ENCODE measurements at places on chromosomes 2 and 18. TPM values are rescaled to one million over a fixed set of nuclear protein-coding genes. Genes with fewer than 3 reads are reported as not detected.

GRCh38 chr2:191656391-191656790 is 21.5 kb upstream of the NABP1 start:
- no peak for DNase-seq

GRCh38 chr2:79512442-79513401 is at the start of gene CTNNA2:
TSS of gene CTNNA2 (plus strand) at chr2:79513051.
- peak; percentile 49 for DNase-seq

DNA sequence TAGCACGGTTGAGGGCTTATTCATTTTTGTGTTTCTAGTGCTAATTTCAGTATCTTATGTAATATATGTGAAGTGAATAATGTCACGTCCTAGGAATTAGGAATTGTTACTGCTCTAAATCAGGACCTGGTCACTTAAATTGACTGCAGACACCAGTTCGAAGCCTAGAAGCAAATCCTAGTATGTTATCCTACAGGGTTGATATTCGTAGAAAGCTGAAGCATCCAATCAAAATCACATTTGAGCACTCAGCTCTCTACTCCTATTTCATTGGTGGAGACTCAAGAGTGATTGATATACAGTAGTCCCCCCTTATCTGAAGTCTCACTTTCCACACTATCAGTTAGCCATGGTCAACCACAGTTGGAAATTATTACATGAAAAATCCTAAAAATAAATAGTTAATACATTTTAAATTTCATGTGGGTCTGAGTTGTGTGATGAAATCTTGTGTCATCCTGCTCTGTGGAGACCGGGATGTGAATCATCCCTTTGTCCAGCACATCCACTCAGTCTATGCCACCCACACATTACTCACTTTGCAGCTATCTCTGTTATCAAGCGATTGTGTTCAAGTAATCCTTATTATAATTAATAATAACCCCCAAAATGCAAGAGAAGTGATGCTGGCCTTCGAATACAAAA is 35.2 kb upstream of the SCN9A start:
- no peak for DNase-seq

DNA sequence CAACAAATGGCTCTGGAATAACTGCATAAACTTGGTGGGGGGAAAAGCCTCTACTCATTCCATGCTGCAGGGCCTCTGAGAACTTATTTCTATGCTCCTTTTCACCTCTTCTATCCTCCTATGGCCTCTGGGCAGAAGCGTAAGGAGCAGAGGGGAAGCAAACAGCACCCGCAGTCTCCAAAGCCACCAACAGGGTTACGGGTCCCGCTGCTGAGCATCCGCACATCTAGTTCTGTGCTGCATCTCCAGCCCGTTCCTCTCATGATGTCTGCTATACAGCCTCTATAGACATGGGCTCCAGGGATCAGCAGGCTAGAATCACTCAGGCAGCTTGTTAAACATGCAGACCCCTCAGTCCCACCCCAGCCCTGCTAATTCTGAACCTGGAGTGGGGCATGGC is 25.9 kb downstream of the PSTPIP2 start:
- DNase-seq, result no peak

DNA sequence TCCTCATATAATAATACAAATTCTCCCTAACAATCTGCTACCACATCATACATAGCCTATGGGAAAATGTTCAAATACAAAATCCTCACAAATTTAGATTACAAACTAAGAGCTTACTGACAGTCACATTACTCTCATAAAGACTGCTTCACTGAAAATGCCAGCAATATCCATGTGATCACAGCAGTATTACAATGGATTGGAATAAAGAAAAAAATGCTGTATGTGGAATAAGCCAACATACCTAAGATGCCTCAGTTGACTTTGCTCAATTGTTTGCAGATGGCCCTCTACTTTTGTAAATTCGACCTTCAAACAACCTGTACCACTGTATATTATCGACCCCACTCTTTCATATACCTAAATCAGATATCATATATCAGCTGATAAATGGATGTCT is 88.7 kb downstream of the DYM start:
- DNase-seq, result no peak

DNA sequence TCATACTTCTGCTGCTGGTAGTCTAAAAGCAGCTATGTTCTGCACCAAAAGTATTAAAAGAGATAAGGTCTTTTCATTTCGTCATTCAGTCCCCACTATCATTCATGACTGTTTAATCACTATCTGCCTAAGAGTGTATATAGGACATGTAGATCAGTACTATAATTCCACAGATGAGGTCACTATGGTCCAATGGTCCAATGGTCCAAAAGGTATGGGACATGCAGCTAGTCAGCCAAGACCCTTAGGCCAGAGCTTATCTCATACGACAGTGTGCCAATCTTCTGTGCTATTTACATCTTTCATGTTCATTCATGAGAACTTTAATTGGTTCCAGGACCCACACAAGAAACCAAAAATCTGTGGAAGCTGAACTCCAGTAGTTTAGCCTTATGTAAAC is 42.6 kb upstream of the SDC1 start:
- DNase-seq, result no peak

DNA sequence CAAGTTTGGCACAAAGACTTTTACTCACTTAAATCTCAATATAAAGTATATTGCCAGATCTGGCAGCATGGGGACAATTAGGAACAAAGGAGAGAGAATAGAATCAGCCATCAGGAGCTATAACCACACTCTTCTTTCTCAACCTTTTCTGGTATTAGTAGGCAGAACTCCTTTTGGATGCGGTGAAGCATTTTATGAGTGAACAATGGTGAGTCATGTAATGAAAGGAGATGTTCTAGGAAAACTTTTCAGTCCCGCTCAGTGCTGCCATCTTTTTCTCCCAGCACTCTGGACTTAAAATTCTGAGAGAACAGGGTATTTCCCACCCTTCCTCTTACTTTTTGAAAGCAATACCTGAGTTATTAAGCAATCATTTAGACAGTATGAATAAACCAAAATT is 32.2 kb downstream of the PLEKHA3 start:
- DNase-seq, result no peak

DNA sequence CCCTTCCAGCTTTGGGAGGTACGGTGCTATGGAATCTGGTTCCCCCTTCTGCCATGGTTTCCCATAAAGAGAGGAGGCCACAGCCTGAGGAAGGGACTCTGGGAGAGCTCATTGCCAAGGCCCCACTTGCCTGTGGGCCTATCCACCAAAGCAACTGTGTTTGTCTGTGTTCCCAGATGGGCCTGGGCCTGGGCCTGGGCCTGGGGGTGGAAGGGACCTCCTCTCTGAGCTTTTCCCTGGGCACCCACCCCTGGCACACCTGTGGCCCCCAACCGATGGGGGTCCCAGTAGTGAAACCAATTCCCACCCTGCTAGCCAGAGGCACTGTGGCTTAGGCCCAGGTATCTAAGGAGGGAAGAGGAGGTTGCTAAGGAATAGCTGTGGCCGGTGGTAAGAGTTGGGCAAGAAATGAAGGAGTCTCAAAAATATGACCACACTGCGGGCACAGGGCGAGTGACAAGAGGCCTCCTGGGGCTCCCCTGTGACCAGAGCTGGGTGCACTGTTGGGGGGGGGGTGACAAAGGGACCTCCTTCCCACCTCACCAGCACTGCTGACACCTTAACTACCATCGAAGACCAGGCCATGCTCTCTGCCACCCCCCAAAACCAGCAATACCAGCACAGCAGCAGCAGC is 4.9 kb upstream of the DUSP2 start:
- no peak for DNase-seq

DNA sequence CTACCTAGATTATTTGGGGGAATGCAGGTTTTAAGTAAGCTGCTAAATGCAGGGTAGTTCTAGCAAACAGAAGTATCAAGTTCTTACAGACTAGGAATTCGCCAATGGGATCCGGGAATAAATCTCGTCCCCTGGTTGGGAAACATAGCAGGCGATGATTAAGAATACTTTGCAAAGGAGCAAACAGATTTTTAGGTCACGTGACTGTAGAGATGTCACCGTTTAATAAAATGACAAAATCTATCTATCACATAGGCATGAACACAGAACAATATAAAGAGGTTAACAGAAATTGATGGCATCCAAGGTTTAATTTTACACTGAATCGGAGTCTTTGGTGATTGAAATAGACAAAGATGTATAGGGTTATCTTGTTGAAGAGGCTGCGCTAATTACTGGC is 664.1 kb downstream of the BCL11A start:
- DNase-seq, result no peak

GRCh38 chr2:212195626-212196025 is 343.0 kb downstream of the ERBB4 start:
- no peak for DNase-seq

- DNase-seq, result no peak
Measured at GRCh38 chr2:240351088-240351741, 84.2 kb upstream of the GPC1 start.

Gene GYPC
- not detected for total RNA-seq

Gene CEP76
- 26.4 TPM for total RNA-seq

Gene NETO1
- total RNA-seq, result not detected

Gene DPY30
- total RNA-seq, result 125 TPM

Gene SNORC
- total RNA-seq, result 4.3 TPM

Gene UNC80
- not detected for total RNA-seq
